Right ventricle myocardium superior (tissue), 1 donor: ENCODE measurements at places on chromosomes 7 and 10.

- no peak for DNase-seq
Observed at GRCh38 chr10:59997827-59998525, 91.6 kb upstream of the CCDC6 start.

GRCh38 chr10:70090951-70091350, 38.3 kb downstream of the MACROH2A2 start:
- DNase-seq = no peak

DNA sequence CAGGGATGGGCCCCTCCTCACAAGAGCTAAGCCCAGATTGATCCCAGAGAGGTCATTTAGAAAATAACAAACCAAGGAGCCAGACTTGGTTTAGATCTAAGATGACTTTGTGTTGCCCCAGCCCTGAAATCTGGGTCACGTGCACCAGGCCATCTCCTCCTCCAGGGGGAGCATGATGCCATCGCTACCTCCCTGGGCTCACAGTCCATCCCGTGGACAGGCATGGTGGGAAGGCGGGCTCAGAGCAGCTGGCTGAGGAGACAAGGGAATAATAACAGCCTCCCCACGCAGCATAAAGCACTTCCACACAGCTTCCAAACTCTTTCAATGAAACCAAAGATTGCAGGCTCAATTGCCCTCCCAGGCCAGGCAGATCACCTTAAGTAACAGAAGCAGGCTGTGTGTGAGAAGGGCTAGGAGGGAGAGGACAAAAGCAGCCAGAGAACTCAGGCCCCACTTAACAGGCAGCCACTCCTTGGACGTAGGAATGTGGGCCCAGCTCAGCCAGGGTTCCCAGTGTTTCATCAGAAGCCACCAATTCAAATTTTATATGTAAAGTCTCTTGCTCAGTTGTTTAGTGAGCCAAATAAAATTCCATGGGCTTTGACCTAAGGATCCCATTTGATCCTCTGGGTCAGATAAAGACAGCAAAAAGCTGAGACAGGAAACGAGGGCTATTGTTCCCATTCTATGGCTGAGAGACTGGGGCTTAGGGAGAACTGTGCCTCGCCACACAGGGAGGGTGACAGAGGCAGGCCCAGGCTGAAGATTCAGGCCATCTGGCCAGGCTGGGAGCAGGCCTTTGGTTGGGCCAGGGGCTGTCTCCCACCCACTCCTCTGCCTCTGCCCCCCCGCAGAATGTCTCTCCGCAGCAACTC, 100.2 kb downstream of the COL13A1 start:
- no peak for DNase-seq

- no peak for DNase-seq
Observed at GRCh38 chr10:6423413-6424170, 156.5 kb downstream of the PRKCQ start.

DNA sequence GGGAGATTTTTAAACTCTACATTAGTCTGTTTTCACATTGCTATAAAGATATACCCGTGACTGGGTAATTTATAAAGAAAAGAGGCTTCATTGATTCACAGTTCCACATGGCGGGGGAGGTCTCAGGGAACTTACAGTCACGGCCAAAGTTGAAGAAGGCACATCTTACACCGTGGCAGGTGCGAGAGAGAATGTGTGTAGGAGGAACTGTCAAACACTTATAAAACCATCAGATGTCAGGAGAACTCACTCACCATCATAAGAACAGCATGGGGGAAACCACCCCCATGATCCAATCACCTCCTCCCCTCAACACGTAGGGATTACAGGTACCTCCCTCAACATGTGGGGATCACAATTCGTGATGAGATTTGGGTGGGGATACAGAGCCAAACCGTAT, 129.5 kb downstream of the FGFR2 start:
- no peak for DNase-seq

- no peak for DNase-seq
Observed at GRCh38 chr7:5997210-5997808, 11.5 kb downstream of the PMS2 start.

- DNase-seq = no peak
Observed at GRCh38 chr7:16810112-16810511, 5.3 kb upstream of the AGR2 start.

GRCh38 chr10:114751856-114752255, 69.7 kb upstream of the FHIP2A start:
- DNase-seq = no peak

GRCh38 chr7:85033263-85033662, 153.6 kb downstream of the SEMA3D start:
- DNase-seq = no peak

DNA sequence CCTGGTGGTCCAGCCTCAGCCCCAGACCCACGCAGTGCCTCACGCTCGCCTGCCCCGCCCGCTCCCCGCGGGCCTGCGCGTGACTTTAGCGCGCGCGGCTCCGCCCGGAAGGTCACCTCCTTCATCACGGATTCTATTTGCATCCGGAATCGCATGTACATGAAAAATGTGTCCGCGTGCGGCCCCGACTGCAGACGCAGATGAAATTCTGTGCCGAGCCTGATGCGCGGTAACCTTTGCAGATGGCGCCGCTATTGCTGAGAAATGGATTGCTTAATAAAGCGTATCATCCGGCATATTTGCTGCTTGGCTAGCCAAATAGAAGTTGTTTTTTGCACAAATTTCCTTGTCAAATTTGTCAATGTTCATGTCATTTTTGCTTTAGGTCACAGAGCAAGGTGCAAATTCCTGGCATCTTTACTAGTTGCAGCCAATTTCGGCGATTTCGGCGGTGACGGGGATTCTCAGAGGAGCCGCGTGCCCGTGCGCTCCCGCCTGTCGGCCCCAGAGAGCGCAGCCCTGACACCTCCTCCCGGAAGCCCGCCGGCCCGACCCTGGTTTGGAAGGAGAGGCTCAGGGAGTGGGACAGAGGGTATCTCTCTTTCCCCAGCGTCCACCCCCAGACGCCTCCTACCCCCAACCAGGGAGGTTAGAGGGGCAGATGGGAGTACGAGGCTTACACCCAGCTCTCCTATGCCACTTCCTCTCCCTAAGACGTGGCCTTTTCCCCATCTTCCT, 85.9 kb upstream of the PAX2 start:
- DNase-seq = no peak

- no peak for DNase-seq
Observed at GRCh38 chr7:80960244-80960795, 41.5 kb upstream of the SEMA3C start.
